Astrocyte (in vitro differentiated cells and primary cell): ENCODE measurements at places on chromosomes 16 and 17.

DNA sequence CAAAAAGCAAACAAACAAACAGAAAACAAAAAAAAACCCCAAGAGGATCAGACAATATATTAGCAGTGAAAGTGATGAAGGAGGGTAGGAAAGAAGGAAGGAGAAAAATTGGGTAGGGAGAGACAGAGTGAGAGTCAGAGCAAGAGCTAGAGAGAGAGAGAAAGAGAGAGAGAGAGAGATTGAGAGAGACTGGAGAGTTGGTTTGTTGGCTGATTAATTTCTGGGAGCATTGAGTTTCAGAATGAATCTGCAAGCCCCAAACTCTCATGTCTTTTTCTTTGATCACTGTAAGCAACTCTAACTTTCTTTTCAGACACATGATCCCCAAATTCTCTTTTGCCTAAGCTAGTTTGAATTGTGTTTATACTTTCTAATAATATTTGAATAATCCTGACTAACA is 388.1 kb downstream of the SHISA9 start:
- no peak for DNase-seq

- no peak for DNase-seq
These were observed 54.9 kb downstream of the SIAH1 start for GRCh38 chr16:48330189-48330840.

DNA sequence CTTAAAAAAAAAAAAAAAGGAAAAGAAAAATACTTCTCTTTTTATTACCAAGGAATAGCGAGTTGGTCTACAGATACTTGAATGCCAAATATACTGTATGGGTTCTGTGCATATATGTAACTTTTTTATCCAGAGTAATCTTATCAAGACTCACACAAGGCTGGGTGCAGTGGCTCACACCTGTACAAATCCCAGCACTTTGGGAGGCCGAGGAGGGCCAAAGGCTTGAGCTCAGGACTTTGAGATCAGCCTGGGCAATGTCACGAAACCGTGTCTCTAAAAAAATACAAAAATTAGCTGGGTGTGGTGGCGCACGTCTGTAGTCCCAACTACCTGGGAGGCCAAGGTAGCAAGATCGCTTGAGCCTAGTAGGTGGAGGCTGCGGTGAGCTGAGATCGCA is 137.4 kb upstream of the TMEM97 start:
- no peak for DNase-seq

DNA sequence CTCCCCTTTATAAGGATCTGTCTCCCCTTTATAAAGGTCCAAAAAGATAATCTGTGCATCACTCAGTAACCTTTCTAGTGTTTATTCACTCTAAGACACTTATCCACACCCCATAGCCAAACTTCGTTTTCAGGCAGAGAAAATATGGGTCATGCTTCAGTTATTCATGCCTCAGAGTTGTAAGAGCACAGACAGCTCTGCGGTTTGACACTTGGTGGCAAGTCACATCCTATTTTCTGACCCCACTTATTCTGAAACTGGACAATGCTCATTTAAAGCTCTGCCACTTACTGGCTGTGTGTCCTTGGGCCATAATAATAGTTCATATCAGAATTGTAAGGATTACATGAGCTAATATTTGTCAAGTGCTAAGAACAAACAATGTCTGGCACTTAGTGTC is 2.0 kb upstream of the KRTAP2-1 start:
- peak; percentile 84 for DNase-seq

DNA sequence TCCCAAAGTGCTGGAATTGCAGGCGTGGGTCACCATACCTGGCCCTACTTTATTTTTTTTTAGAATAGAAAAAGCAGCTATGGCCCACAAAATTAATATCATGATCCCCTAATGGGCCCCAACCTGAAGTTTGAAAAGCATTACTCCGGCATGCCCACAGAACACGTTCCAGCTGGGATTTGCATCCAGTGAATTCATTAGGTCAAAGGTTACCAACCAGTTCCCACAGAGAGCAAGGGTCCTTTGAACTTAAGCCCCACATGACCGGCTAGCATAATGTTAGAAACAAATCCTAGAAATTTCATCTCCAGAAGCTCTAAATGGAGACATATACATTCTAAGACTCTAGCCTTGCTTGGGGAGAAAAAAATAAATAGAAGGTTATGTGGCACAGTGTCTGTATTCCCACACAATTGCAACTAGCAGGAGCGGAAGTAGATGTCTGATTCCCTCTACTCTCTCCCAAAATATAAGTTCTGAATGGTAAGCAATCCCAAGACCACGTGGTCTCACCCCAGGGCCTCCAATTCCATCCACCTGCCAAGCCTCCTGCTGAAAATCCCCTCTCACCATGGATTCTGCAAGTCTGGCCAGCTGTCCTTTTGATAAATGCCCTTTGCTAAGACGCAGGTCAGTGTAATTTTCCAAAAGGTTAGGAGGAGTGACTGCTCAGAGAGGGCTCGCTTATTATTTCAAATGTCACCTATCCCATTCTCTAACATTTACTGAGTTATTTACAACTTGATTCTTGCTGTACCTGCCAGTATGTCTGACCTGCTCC is 395.8 kb downstream of the NPIPA8 start:
- DNase-seq: no peak
